Breast epithelium (tissue), 4 donors: ENCODE measurements at places on chromosomes 1 and 21.

GRCh38 chr1:167173516-167174184 is 47.0 kb upstream of the POU2F1 start:
- H3K27ac ChIP-seq, result no peak overlapping the region
- H3K27me3 ChIP-seq, result no peaks in the 10 kb centered on the region
- H3K4me1 ChIP-seq, result no peaks in the 10 kb centered on the region

- no peaks in the 10 kb centered on the region for H3K4me1 ChIP-seq
- H3K4me3 ChIP-seq, result no peak overlapping the region
- no peaks in the 10 kb centered on the region for H3K36me3 ChIP-seq
- peak overlapping the region; percentile 16 for H3K27ac ChIP-seq
Measured at GRCh38 chr1:234932511-234933430, 195.9 kb downstream of the TOMM20 start.

DNA sequence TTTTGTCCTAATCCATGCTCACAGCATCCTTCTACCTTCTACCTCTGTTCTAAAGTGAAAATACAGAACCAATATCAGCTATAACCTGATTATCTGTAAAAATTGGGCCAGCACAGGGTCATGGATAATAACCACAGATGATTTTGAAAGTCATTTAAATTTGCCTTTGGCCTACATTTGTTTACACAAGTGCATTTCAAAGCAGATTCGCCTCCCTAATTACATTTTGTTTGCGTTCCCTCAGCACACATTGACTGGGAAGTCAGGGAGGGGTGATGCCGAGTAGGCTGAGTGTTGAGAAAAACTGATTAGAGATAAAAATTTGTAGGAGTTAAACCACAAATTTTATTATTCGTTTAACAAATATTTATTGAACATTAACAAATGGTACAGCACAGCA is 19.2 kb upstream of the RGS8 start:
- no peaks in the 10 kb centered on the region for H3K4me1 ChIP-seq
- H3K27ac ChIP-seq, result no peak overlapping the region
- H3K4me3 ChIP-seq, result no peak overlapping the region
- no peaks in the 10 kb centered on the region for H3K36me3 ChIP-seq
- no peaks in the 10 kb centered on the region for H3K27me3 ChIP-seq

DNA sequence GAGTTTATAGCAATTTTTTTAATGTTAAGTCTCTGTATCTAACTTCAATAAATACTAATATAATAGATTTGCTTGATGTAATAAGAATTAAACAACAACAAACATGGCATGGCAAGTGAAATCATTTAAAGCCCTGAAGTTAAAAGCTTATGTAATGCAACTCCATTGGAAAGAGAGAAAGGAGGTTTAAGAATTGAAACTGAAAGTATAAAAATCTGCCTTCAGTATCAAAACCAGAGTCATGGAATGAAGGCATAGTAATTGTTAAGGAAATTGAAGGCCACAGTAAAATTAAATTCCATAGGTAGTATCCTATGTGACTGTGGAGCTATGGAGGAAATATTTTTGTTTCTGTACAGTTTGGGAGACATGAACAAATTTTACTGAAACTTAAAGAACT is 55.1 kb downstream of the PRDX6 start:
- no peak for DNase-seq
- H3K27me3 ChIP-seq, result no peaks in the 10 kb centered on the region
- H3K27ac ChIP-seq, result no peak overlapping the region
- H3K4me1 ChIP-seq, result no peaks in the 10 kb centered on the region
- H3K4me3 ChIP-seq, result no peak overlapping the region
- no peaks in the 10 kb centered on the region for H3K36me3 ChIP-seq

GRCh38 chr1:201726700-201727099 is 102.3 kb upstream of the IPO9 start:
- no peak overlapping the region for H3K27ac ChIP-seq
- no peaks in the 10 kb centered on the region for H3K4me1 ChIP-seq
- no peaks in the 10 kb centered on the region for H3K27me3 ChIP-seq
- H3K4me3 ChIP-seq, result no peak overlapping the region
- H3K36me3 ChIP-seq, result no peaks in the 10 kb centered on the region

- no peaks in the 10 kb centered on the region for H3K27me3 ChIP-seq
- H3K36me3 ChIP-seq, result no peaks in the 10 kb centered on the region
- peak within 1 kb of the TSS; percentile 42 for H3K4me3 ChIP-seq
- peak; percentile 76 for DNase-seq
Measured at GRCh38 chr1:206002871-206003801, at the start of gene RAB7B. Gene RAB7B, minus strand, starts transcription at chr1:206003395. Its CDS starts 9,260 bp downstream, at chr1:205994135.

- H3K4me1 ChIP-seq, result peaks cover 3% of the 10 kb centered on the region
- no peaks in the 10 kb centered on the region for H3K27me3 ChIP-seq
- H3K36me3 ChIP-seq, result no peaks in the 10 kb centered on the region
- H3K27ac ChIP-seq, result peak overlapping the region; percentile 50
- H3K4me3 ChIP-seq, result peak overlapping the region; percentile 40
Measured at GRCh38 chr1:31583082-31583994, 7.0 kb downstream of the TINAGL1 start.

DNA sequence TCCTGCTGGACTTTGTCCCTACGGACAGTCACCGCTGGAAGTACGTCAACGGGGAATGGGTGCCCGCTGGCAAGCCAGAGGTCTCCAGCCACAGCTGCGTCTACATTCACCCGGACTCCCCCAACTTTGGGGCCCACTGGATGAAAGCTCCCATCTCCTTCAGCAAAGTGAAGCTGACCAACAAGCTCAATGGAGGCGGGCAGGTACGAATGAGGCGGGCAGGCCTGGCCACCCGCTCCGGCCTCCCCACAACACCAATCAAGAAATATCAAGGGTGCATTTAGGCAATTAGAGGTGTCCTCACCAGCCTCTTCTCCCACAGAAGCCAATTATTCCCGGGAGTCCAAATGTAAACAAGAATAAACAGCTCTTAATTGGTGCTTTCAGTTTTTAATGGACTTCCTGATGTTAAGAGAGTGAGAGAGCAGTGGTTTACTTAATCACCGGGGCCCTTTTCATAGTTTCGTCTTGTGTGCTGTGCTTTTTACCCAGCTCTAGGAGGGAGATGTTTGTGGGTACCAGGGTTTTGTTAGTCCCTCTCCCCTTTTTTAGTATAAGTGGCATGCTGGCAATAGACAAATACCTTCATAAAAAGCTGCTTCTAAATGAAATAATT is 10.7 kb downstream of the TBX19 start:
- H3K4me3 ChIP-seq, result no peak overlapping the region
- no peak overlapping the region for H3K27ac ChIP-seq
- H3K27me3 ChIP-seq, result no peaks in the 10 kb centered on the region
- H3K4me1 ChIP-seq, result no peaks in the 10 kb centered on the region
- no peaks in the 10 kb centered on the region for H3K36me3 ChIP-seq

DNA sequence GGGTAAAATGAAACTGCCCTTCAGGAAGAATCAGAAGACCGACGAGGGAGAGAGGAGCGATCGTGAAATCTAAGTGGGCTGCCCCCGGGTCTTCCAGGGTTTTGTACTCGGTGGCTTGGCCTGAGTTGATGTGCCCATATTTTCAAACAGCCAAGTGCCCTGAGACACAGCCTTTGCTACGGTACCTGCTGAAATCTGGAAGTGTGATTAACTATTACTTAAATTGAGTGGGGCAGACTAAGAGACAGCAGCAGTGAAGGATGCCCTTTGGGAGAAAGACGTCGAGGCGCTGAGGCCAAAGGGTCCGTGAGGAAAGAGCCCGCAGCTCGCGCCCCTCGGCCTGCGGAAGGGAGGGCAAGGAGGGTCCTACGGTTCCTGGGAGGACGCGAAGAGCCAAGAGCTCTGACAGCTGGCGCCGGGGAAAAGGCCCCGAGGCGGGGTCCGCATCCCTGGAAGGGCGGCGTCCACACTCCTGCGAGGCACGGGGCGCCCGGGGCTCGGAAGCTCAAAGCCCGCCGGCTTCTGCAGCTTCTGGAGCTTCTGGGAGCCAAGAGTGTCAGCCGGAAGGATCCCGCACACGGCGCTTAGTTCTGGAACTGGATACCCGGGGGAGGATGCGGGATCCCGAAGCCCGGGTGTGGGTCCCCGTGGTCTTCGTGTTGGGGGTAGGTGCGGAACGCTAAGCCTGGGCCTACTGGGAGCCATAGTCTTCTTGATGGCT is 15.4 kb upstream of the RNU1-4 start:
- no peak overlapping the region for H3K27ac ChIP-seq
- H3K4me1 ChIP-seq, result no peaks in the 10 kb centered on the region
- DNase-seq, result peak; percentile 28
- H3K36me3 ChIP-seq, result no peaks in the 10 kb centered on the region

GRCh38 chr1:41495210-41495948 is 10.9 kb upstream of the EDN2 start:
- peaks cover 42% of the 10 kb centered on the region for H3K4me1 ChIP-seq
- no peak for DNase-seq
- peak overlapping the region; percentile 63 for H3K4me3 ChIP-seq
- no peaks in the 10 kb centered on the region for H3K36me3 ChIP-seq

DNA sequence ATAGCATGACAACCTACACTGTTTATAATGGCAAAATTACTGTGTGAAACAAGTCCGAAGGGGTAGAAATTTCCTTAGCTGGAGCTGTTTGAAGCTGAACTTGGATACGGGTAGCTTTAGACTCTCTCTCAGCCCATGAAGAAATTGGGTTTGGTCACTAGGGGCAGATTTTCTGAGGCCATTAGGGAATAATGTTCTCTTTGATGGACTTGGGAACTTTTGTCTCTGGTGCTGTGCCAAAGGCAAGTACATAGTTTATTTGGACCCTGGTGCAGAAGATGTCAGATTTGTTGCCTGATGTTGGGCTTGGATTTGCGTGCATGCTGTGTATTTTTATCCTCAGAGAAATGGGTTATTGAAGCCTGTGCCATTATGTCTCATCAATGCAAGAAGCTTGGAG is 109.6 kb downstream of the VPS13D start:
- no peak overlapping the region for H3K27ac ChIP-seq
- H3K4me3 ChIP-seq, result no peak overlapping the region
- H3K4me1 ChIP-seq, result no peaks in the 10 kb centered on the region
- no peak for DNase-seq

DNA sequence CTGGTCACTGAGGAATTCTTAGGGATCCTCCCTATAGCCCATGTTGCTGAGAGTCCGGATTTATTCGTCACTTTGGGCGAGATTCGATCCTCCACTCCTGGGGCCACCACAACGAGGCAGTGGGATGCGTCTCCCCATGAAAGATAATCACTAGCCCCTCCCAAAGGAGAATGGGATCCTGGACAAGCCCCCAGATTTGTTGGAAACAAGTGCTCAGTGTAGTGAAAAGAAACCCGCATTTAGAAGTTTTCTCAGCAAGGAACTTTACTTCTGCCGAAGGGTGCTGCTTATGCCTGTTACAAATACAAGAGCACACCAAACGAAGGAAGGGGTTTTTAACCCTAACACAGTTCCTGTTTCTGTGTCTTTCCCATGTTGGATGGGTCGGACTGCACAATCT is 83.3 kb downstream of the ZFYVE9 start:
- H3K27ac ChIP-seq, result no peak overlapping the region
- H3K36me3 ChIP-seq, result no peaks in the 10 kb centered on the region
- no peaks in the 10 kb centered on the region for H3K27me3 ChIP-seq
- no peak for DNase-seq
- no peaks in the 10 kb centered on the region for H3K4me1 ChIP-seq

DNA sequence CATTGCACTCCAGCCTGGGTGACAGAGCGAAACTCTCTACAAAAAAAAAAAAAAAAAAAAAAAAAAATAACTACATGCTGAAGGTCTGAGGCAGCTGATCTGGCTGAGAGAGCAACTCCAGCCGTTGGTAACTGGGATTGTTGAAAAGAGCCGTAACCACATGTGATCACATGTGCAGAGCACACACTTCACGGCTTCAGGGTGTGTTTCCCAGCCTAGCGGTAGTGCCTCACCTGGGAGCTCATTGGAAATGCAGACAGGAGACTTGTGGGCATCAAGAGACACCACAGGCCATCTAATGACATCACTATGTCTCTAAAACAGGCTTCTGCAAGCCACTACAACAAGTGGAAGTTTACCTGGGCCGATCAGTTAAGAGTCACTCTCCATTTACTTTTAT is 11.8 kb upstream of the OTUD7B start:
- H3K27me3 ChIP-seq, result no peaks in the 10 kb centered on the region
- no peaks in the 10 kb centered on the region for H3K36me3 ChIP-seq
- no peak for DNase-seq
- H3K4me1 ChIP-seq, result no peaks in the 10 kb centered on the region

GRCh38 chr1:200905411-200906052 is 10.8 kb downstream of the INAVA start:
- no peaks in the 10 kb centered on the region for H3K27me3 ChIP-seq
- no peak for DNase-seq
- H3K27ac ChIP-seq, result no peak overlapping the region
- no peaks in the 10 kb centered on the region for H3K36me3 ChIP-seq

GRCh38 chr1:234499943-234500245 is 20.9 kb upstream of the TARBP1 start:
- peak overlapping the region; percentile 55 for H3K4me3 ChIP-seq
- H3K27ac ChIP-seq, result peak overlapping the region; percentile 86
- DNase-seq, result no peak
- no peaks in the 10 kb centered on the region for H3K27me3 ChIP-seq

DNA sequence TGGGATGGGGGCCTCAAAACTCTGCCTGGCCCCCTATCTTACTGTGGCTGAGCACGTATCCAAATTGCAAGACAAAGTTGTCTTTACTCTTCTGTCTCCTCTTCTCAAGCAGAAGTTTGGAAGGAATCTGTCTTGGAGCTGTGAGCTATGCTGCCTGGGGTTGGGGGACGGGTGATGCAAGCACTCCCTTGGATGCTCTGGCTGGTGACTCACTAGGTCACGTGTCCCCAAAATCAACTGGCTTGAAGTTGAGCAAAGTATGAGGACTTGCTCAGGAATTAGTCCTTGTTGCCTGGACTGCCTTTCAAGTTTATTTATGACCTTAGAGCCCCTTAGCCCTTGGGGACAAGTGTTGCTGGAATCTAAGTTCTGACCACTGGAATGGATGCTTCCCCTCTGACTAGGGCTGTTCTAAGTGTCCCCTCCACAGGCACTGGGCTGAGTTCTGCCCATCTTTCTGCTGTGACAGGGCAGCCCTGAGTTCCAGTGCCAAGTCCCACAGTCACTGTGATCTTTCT is 269.5 kb downstream of the HHAT start:
- peak overlapping the region; percentile 56 for H3K27ac ChIP-seq
- H3K36me3 ChIP-seq, result no peaks in the 10 kb centered on the region
- no peaks in the 10 kb centered on the region for H3K27me3 ChIP-seq
- peak; percentile 21 for DNase-seq
- no peaks in the 10 kb centered on the region for H3K4me1 ChIP-seq

DNA sequence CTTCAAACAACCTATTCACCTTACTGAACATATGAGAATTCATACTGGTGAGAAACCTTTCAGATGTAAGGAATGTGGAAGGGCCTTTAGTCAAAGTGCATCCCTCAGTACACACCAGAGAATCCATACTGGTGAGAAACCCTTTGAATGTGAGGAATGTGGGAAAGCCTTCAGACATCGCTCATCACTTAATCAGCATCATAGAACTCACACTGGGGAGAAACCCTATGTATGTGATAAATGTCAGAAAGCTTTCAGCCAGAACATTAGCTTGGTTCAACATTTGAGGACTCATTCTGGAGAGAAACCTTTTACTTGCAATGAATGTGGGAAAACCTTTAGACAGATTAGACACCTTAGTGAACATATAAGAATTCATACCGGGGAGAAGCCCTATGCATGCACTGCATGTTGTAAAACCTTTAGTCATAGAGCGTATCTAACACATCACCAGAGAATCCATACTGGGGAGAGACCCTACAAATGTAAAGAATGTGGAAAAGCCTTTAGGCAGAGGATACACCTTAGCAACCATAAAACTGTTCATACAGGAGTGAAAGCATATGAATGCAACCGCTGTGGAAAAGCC is 13.2 kb upstream of the EXO5 start:
- peak overlapping the region; percentile 15 for H3K4me3 ChIP-seq
- no peak overlapping the region for H3K27ac ChIP-seq
- H3K27me3 ChIP-seq, result no peaks in the 10 kb centered on the region
- no peaks in the 10 kb centered on the region for H3K4me1 ChIP-seq
- peaks cover 20% of the 10 kb centered on the region for H3K36me3 ChIP-seq

GRCh38 chr1:155086128-155086741 is 7.6 kb downstream of the EFNA3 start:
- peaks cover 16% of the 10 kb centered on the region for H3K27me3 ChIP-seq
- peak overlapping the region; percentile 94 for H3K27ac ChIP-seq
- peaks cover 22% of the 10 kb centered on the region for H3K4me1 ChIP-seq
- DNase-seq, result peak; percentile 59
- peak overlapping the region; percentile 73 for H3K4me3 ChIP-seq
- H3K36me3 ChIP-seq, result no peaks in the 10 kb centered on the region
